ENCODE measurements at places on chromosomes 5 and 9. TPM values are rescaled to one million over a fixed set of nuclear protein-coding genes. Genes with fewer than 3 reads are reported as not detected.

- DNase-seq: no peak
Measured at GRCh38 chr9:95224376-95225019, 93.0 kb downstream of the FANCC start.

XRCC4 gene
- 5.2 TPM for total RNA-seq

AFAP1L1 gene
- 40.6 TPM for total RNA-seq

GRCh38 chr5:135356522-135357318 lies 42.3 kb downstream of the MACROH2A1 start:
- peak; percentile 83 for DNase-seq

GRCh38 chr9:38276771-38277439 lies 115.6 kb upstream of the ALDH1B1 start:
- DNase-seq: no peak

KLF9 gene
- 52.8 TPM for total RNA-seq

- peak; percentile 82 for DNase-seq
Measured at GRCh38 chr9:127919253-127919815, 2.5 kb upstream of the ST6GALNAC4 start.

DNA sequence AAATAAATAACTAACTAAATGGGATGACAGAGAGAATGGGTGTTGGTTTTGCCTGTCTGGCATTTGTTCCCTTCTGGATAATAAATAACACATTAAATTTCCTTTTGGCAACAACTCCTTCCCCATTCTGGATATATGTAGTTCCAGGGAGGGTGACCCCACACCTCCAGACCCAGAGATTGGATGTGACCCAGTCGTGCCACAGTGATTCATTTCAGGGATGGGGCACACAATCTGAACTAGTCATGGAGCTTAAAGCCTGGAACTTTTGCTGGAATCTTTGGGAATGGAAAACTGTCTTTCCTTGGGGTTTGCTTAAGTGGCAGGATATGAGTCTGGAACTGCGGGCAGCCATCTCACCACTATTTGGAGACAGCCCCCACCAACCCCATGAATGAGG lies 11.3 kb downstream of the KLF9 start:
- DNase-seq: no peak

DMRT3 gene
- total RNA-seq: not detected

DNA sequence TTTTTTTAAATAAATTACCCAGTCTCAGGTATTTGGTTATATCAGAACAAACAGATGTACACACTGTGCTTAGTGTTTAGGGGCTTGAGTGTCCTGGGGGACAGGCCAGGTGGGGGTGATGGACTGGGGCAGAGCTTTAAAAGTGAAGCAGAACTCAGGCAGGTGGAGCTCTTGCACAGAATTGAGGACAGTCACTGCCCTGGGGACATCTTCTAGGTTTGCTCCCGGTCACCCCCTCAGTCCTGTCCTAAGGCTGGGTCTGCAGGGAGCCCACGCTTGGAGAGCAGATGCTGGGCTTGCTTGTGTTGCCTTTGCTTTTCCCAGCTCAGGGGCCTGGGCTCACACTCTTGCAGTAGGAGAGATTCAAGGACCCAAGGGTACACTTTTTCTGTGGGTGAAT lies 10.8 kb downstream of the GADD45G start:
- DNase-seq: no peak

DNA sequence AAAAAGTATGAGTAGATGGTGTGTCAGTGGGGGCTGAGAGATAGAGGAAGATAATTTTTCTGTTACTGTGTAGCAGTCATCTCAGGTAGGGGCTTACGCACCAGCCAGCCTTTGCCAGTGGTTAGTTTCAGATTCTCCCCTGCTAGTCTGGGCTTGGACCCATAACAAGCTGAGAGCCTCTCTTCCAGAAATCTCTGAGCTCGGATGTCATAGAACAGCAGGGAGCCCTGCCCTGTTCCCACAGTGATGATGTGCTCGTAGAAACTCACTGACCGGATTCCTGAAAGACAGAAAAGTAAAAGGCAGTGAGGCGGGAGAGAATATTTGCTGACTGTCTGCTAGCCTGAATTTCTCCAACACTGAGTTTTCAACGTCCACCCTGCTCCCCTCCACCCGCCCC lies 37.2 kb downstream of the DCAF12 start:
- DNase-seq: no peak

DNA sequence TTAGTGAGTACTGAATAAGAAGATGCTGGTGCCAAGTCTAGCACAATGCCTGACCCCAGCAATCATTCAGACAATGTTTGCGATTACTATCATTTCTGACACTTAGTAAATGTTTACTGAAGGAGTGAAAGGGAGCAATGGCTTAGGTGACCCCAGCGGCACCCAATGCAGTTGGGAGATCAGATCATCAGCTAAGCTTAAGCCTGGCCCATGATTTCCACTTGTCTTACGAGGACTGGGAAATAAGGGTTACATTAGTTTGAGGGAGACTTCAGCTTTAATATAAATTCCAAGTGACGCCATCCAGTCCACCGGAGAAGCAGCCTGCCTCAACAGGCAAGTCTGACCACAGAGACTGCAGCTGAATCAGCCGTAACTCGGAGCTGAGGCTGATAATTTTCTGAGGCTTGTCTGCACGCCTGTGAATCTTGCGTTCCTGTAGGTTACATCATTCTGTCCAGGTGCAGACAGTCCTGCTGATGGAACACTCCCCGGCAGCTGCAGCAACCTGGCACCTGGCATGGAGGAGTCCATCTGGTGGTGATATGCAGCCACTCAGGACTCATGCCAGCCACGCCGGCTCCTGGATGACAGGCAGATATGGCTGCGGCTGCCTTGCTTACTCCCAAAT lies 34.9 kb upstream of the FGF1 start:
- peak; percentile 59 for DNase-seq

- no peak for DNase-seq
Measured at GRCh38 chr5:175598774-175599173, 59.1 kb upstream of the HRH2 start.

- no peak for DNase-seq
Measured at GRCh38 chr5:106875591-106876297, 795.0 kb downstream of the EFNA5 start.

GRCh38 chr9:124593651-124594058 lies 86.5 kb upstream of the NR5A1 start:
- DNase-seq: no peak

DNA sequence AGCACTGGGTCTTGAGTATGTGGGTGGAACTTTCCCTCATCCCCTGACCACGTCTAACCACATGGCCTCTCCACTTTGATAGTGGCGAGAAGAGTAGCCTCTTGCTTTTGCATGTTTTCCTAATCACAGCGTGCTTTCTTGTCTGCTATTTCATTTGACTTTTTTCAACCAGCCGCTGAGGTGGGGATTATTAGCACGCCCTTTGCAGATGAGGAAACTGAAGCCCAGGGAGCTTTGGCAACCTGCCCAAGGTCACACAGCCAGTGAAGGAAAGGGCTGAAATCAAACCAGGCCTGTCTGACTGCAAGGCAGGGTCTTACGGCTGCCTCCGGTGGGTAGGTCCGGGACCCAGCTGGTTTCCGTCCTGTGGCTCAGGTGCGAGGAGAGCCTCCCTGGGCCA lies 106.5 kb upstream of the MSX2 start:
- no peak for DNase-seq

DNA sequence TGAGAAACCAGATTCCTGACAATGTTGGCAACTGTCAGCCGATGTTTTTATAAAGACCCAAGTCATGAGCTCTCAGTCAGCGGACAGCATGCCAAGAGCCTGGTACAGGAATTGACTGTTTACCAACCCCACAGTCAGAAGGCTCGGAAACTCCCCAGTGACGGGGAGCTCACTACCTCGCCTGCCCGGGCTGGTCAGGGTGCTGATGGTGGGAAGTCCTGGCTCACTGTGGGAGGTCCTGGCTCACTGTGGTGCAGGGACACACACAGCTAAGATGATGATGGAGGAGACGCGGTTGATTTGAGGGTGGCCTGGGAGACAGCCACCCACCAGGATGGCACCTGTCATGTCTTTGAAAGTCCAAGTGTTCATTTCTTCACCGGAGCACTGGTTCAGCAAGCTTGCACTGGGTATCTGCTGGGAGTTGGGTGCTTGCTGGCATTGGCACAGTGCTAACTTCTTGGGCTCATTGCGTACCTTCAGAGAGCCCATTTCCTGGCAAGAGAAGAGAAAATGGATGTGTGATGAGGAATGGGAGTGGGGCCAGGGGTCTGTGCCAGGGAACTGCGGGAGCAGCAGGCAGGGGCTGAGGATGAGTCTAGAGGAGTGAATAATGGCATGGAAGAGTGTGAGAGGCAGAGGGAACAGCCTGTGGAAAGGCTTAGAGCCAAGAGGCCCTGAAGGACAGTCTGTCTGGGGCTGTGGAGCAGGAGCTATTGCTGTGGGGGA lies 15.3 kb downstream of the ASS1 start:
- DNase-seq: no peak

POLR1E gene
- total RNA-seq: 15.8 TPM

- no peak for DNase-seq
Measured at GRCh38 chr5:150153957-150154617, 1.6 kb downstream of the PDGFRB start.

FSD1L gene
- 7.6 TPM for total RNA-seq

DNA sequence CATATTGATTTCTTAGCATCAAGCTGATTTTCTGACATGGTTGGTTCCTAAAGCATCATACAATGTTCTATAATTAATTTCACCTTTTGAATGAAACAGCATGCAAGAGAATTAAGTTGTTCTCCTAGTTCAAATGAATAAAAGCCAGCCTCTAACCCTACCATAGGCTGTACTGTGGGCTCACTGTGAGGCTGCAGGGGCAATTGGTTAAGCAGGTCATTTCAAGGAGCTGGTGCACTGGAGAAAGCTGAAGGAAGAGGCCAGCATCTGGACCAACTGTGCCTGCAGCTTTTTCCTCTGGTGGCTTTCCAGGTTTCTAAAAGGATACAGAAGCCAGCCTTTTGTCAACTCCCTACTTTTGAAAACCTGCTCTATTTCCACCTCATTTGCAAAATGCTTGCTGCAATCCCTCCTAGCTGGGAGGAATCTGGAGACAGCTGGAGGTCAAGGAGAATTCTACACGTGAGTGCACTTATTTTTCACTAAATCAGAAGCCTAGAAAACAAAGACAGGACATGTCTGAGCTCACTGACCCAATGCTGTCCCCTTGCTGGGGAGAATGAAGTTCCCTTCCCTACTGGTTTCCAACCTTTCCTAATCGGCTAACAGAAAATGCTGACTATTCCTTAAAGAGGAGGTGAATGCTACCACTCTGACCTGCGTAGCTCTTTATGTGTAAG lies 158.9 kb downstream of the APBA1 start:
- no peak for DNase-seq

GRCh38 chr9:21266733-21267484 lies 27.1 kb upstream of the IFNA14 start:
- no peak for DNase-seq

- no peak for DNase-seq
Measured at GRCh38 chr5:62093976-62094375, 212.0 kb upstream of the KIF2A start.

AIF1L gene
- 16.5 TPM for total RNA-seq
